ENCODE measurements at places on chromosomes 11 and 22.

DNA sequence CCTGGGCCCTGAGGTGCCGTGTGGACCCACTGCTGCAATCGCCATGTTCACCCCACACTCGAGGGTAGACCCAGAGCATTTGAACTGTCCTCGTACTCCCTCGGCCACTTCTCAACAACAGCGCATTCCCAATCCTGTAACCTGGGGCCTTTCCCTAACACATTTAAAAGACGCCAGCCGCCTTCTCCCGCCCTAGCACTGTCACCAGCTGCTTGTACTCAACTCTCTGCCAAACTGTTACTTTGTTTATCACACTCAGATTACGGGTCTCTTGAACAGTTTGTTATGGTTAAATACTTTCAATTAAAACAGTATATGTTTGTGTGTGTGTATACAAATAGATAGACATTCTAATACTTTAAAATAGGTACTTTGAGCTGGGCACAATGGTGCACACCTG is 20.7 kb downstream of the CDKN1C start:
- DNase-seq, result no peak

DNA sequence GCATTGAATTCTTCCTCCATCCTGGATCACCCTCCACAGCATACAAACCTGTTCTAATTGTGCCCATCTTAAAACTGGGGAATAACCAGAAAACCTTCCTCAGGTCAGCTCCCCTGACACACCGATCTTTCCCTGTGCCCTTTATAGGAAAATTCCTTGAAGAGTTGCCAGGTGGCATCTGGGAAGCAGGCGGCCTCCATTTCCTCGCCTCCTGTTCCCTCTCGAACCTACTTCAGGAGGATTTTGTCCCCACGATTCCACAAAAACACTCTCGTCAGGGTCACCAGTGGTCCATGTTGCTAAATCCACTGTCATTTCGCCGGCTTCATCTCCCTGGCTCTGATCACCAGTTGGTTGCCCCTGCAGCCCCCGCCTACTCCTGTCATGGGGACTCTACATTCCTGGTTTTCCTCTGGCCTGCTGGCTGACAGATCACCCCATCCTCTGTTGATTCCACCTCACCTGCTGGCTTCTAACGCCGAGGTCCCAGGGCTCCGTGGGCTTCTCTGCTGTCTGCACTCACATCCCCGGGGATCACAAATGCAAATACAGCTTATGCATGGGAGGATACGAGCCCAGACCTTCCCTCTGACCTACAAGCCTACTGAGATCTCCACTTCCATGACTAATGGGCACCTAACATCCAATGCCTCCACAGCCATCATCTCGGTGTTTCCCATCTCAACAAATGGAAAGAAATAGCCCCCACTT is 92.5 kb upstream of the PRDM11 start:
- DNase-seq, result no peak

GRCh38 chr22:27120036-27120435 is 462.6 kb downstream of the MIAT start:
- DNase-seq, result no peak

- DNase-seq, result no peak
Measured at GRCh38 chr11:109350091-109350490, 71.9 kb upstream of the C11orf87 start.

- no peak for DNase-seq
Measured at GRCh38 chr11:129440028-129440713, 64.5 kb downstream of the BARX2 start.

DNA sequence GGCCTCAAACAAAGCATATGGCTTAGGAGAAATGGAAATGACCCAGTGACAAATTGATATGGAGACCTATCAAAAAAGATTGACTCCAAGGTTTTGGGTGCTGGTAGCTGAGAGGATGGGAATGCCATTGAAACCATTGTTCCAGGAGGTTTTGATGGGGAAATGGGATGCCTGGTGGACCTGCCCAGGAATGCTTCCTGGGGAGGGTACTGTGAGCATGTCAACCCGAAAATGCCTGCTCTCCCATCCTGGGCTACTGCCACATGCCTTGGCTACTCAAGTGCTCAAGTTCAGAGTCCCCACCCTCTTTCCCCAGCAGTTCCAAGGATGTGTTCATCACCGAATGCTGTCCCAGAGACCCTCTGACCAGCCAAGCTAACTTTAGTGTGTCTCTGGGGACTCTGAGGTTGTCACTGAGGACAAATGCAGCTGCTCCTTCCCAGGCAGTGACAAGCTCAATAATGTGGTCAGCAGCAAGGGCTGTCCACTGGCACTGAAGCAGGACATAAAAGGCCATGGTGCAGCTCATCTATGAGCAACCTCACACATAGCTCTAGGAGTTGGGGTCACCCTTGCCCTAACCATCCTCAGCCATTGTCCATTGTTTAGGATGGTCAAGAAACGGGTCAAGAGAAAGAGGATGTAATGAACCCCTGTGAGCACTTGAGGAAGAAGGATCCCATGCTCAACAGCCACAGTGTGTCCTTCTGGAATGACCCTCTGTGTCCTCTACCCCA is 83.7 kb downstream of the TRIM29 start:
- DNase-seq, result no peak

DNA sequence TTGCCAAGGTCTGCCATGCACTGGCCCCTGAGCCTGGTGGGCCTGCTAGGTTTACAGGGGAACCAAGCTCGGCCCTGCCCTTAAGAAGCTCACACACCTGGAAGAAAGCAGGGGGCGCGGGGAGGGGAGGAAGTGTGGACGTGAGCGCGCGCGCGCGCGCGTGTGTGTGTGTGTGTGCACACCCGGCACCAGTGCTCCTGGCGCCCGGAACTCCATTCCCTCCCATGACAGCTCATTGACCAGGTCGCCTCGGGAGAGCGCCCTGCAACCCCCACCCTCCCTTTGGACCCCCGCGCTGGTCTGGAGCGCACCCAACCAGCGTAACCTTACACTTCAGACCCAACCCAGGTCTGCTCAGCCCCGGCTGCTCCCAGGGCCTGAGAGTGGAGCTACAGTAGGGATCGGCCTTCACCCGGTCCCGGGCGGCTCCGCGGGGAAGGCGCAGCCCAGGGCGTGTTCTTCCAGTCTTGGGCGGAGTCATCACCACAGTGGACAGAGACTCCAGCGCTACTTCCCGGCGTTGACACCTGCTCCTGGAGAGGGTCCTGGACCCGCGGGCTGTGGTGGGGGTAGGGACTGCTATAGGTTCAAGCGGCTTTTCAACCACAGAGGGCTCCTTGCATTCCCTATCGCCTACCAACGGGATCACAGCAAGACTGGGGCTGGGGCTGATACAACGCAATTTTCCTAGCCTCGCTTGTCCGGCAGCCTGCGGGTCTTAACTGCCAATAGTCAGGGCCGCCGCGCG is 1.5 kb downstream of the GALNT18 start:
- DNase-seq, result no peak

DNA sequence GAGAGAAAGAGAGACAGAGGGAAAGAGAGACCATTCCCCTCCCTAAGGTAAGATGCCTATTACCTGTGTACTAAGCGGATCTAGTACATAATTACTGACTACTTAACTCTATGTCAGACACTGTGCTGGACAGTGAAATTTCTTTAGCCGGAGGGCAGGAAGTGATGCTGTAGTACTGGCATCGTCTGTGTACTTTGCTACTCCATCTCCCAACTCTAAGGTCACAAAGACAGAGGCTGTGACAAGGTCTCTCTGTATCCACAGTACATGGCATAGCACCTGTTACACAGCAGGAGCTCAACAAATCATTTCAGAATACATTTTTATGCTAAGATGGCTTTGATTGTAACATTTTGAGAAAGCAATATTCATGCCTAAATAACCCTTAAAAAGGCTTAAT is 9.0 kb downstream of the BLID start:
- DNase-seq, result no peak

DNA sequence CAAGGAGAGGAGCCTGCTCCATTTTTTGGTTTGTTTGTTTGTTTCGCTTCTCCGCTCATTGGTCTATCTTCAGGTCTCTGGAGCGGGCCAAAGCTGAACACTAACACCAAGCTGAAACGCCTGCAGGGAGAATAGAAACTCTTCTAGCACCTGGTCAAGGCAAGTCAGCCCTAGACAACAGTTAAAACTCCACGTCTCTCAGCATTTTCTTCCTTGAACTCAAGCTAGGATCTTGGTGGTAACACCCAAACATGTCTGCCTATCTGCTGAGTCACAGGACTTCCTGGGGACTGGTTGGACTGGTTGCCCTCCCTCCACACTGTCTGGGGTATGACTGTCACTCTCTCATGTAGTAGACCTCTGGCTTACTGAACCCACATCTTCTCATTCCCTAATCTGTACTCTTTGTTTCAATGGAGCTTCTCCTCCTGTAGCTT is 23.9 kb upstream of the RBFOX2 start:
- no peak for DNase-seq

GRCh38 chr11:13438291-13438690 is 24.7 kb downstream of the BTBD10 start:
- no peak for DNase-seq

- DNase-seq, result no peak
Measured at GRCh38 chr11:1163911-1164735, 6.4 kb downstream of the MUC5AC start.

- no peak for DNase-seq
Measured at GRCh38 chr11:106152824-106153223, 75.4 kb downstream of the AASDHPPT start.

- no peak for DNase-seq
Measured at GRCh38 chr22:19719050-19719482, 4.3 kb upstream of the GP1BB start.

DNA sequence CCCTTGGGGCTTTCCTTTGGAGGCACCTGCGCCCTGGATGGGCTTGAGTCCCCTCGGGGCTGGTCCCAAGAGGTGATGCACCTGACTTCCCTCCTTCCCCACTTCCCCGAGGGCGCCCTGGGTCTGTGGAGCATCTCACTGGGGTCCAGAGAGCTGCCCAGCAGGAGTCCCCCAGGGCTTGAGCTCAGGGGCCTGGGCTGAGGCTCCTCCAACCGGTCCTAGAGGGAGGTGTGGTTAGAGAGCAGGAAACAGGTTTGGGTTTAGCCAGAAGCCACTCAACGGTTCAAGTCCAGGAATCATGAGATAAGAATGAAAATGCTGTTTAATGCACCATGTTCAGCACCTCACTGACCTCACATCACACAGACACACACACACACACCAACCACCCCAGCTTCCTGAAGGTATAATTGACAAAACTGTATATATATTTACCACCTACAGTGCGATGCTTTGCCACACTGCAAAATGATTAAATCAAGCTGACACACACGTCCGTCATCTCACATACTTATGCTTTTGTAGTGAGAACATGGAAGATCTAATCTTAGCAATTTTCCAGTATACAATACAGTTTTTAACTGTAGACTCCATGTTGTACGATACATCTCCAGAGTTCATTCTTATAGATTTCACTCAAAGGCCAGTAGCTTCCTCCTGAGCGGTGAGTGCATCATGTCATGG is 628 bp upstream of the IGLL1 start:
- no peak for DNase-seq

DNA sequence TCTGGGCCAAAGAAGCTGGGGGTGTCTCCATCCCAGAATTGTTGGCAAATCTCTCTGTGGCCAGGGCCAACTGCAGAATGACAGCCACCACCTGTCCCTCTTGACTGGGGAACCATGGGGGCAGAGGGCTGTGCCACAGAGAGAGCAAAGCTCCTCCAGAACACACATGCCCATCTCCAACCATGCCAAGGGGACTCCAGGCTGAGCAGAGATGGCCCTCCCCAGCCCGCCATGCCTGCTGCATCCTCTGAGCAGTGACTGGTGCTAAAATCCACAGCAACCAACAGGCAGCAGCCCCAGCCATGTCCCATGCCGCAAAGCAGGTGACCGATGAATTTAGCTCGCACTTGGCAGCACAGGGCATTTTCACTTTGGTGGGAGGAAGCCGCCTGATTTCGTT is 45.0 kb downstream of the LARGE1 start:
- no peak for DNase-seq

GRCh38 chr11:36441610-36442208 is 68.4 kb downstream of the TRAF6 start:
- no peak for DNase-seq

DNA sequence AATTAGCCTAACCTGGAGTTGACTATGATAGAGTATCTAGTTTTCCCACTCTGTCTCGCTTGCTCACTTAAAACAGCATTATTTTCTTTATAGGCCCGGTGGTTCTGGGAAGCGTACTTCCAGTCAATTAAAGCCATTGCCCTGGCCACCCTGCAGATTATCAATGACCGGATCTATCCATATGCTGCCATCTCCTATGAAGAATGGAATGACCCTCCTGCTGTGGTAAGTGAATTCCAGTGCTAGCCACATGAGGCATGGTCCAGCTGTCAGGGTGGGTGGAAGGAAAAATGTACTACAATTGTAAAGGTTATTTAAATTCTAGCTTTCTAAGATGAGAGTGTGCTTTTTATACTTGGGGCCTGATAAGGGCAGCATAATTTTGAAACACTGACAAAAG is 76.0 kb downstream of the EXT2 start:
- no peak for DNase-seq

GRCh38 chr22:17057959-17058814 is 26.6 kb upstream of the IL17RA start:
- no peak for DNase-seq

DNA sequence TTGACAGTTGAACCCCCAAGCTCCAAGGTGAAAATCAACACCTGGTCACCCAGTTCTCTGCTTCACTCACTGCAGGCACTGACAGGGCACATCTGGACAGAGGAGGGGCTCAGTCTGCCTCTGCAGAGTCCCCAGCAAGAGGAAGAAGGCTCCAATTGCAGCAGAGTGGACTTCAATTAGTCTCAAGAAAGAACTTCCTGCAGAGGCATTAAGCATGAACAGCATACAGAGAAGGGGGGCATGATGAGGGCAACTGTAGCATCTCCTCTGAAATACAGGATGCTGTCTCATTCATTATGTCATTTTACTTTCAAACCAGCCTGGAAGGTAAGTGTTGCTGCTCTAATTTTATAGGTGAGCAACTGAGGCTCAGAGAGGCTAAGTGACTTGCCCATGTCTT is 11.1 kb downstream of the GDPD5 start:
- no peak for DNase-seq

- no peak for DNase-seq
Measured at GRCh38 chr11:1921574-1922141, 2.2 kb downstream of the TNNT3 start.

- no peak for DNase-seq
Measured at GRCh38 chr11:126635511-126635910, 280.0 kb downstream of the ST3GAL4 start.

- no peak for DNase-seq
Measured at GRCh38 chr22:48824712-48825651, 1002.7 kb downstream of the BRD1 start.

DNA sequence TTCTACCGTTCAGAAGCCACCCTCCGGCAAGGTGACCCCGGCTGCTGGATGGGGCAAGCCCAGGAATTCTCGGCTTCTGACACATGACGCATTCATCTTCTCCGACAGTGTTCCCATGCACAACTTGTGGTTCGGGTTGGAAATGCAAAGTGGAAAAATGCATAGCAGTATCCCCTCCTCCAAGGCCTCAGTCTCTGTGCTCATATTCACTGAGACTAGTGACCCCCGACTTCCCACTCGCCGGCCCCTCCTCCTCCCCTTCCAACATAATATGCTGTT is 70.0 kb upstream of the NTM start:
- no peak for DNase-seq

DNA sequence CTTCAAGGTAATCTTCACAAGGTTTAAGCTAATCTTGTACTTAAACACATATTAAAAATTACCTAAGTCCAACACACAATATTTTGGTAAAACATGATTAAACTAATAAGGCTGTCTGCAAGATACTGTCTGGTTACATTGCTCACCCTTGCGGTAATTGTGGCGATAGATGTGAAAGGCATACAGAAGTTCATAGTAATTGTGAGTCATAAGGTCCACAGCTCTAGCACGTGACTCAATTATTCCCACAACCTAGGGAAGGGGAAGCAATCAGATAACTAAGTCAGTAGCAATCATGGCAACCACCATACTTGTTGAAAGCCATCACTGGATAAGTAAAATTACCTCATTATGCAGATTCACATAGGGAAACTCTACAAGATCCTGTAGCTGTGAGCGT is 30.5 kb upstream of the FNBP4 start:
- no peak for DNase-seq

Data from stimulated activated CD8-positive, alpha-beta memory T cell treated with anti-CD3 and anti-CD28 coated beads, Interleukin-7, amount 100 ng/mL, for 24 hours (primary cell).